ENCODE measurements at places on chromosomes 3 and 15. TPM values are rescaled to one million over a fixed set of nuclear protein-coding genes. Genes with fewer than 3 reads are reported as not detected.

LDHAL6B gene
- total RNA-seq: not detected

CFAP20DC gene
- 1.6 TPM for total RNA-seq

ACKR4 gene
- total RNA-seq: 24.0 TPM

GATA2 gene
- total RNA-seq: 2.3 TPM

HYAL1 gene
- total RNA-seq: 2.5 TPM

PLIN1 gene
- total RNA-seq: 0.33 TPM

CHL1 gene
- total RNA-seq: 0.07 TPM

SRGAP3 gene
- 7.6 TPM for total RNA-seq

GOLGA6B gene
- total RNA-seq: not detected

OIP5 gene
- total RNA-seq: 0.56 TPM

LRRC2 gene
- total RNA-seq: 1.5 TPM

SCN5A gene
- total RNA-seq: 0.72 TPM

EXD1 gene
- total RNA-seq: not detected

CA12 gene
- total RNA-seq: 359 TPM

ESYT3 gene
- 0.07 TPM for total RNA-seq

CCDC54 gene
- total RNA-seq: not detected

PP2D1 gene
- total RNA-seq: not detected

GUCA1C gene
- total RNA-seq: not detected

LTK gene
- 0.07 TPM for total RNA-seq

C3orf20 gene
- under 0.01 TPM for total RNA-seq

KLHDC8B gene
- total RNA-seq: 31.7 TPM

IL17RB gene
- total RNA-seq: under 0.01 TPM

CNTN6 gene
- 0.86 TPM for total RNA-seq

CD200R1 gene
- total RNA-seq: 0.07 TPM

LSM3 gene
- total RNA-seq: 2.3 TPM

PTH1R gene
- 0.20 TPM for total RNA-seq

DUOX2 gene
- not detected for total RNA-seq

GLDN gene
- 3.7 TPM for total RNA-seq

Data from smooth muscle cell of the pulmonary artery (primary cell).